ENCODE measurements at places on chromosomes 6 and 20.

DNA sequence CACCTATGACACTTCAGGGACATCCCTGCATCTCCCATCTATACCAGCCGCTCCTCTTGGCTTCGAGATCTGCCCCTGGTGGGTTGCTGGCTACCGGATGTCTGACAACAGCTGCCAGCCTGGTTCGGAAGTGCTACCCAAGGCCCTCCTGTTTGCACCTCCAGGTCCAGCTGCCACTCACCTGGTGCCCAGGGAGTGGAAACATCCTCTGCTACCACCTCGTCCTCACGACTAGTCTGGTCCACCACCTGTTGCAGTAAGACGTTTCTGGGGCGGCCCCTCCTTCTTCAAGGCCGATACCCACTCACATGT lies 8.3 kb upstream of the PCMTD2 start:
- no peak for DNase-seq

DNA sequence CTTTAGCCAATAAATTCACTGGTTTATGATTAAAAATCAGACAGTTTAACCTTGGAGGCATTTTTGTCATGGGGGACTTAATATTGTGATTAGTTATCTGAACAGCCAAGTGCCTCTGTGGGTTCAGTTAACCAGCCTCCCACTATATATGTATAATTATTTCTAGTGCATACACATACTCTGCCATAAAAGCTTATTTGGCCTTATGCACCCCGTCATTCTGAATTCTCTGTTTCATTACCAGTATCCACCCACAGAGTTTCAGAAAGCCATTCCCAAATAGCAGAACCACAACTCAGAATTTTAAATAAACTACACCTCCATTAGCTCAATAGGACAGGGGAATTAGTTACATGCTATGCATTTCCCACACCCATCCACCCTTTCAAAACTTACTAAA lies 279.7 kb downstream of the ZFAND3 start:
- no peak for DNase-seq

DNA sequence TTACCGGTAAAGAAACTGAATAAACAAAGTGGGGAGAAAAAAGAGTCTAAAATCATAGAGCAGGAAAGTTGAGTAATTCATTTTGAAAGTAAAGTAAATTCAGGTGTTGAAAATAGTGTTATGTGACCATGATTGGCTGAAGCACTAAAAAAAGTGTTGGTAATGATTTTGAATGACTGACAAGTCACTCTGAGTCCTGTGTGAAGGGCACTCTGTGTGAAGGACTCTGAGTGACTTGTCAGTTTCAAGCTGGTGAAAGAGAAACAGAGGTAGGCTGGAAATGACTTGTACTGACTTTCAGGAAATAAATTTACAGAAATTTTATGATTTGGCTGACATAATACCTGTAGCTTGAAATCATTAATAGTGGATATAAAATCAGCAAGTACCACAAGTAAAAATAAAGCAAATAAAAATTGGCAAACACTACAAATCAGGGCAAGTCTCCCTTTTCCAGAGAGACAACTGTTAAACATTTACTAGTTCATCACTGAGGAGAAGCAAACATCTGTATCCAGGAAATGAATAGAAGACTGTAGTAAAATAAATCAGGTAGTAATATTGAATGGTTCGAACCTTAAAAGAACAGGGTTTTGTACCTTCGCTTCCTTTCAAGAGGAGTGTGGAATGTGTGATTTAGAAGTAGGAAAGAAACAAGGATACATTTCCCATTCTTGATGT lies 630.6 kb downstream of the GRIK2 start:
- no peak for DNase-seq

DNA sequence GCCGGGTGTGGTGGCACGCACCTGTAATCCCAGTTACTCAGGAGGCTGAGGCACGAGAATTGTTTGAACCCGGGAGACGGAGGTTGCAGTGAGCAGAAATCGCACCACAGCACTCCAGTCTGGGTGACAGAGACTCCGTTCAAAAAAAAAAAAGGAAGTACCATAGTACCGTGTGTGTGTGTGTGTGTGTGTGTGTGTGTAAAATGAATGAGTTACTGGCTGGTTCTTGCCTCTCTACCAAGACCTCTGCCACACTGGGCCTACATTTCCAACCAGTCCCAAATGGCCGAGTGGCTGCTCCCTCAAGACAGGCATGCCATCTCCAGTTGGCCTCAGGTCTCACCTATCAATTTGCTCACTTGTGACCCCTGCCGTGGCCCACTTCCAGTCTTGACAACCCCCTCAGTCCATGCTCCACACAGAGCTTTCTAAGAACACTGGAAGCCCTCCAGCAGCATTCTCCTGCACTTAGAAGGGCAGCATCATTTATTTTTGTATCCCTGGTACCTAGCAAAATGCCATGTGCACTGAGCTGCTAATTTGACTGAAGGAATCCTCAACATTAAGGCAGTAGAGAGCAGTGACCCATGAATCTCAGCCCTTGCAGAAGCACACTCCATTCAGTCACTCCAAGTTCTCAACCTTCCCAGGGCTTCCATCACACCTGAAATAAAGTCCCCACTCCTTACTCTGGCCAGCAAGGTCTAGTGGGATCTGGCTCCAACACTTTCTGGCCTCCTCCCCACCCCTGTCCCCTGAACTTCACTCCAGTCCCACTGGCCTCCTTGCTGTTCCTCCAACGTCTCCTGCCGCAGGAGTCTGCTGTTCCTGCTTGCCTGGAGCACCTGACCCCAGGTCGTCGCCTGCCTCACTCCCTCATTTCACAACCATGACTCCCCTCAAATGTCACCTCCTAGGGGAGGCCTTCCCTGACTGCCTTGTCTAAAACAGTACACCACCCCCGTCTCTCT lies 29.9 kb downstream of the COX4I2 start:
- DNase-seq: peak; percentile 58

DNA sequence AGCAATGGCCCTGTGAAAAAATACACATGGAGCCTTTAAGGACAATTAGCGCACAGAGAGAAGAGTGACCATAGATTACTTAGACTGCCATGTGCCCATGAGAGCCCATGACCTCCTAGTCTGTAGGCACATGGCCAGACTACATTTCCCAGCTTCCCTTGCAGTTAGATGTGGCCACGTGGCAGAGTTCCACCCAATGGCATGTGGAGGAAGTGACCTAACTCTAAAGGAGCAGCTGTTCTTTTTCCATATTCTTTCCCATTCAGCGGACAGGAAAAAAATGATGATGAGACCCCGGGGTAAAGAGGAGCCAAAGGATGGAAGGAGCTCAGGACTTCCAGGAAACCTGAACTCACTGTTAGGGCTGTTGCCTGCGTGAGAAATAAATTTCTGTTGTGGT lies 116.6 kb downstream of the CBLN4 start:
- peak; percentile 22 for DNase-seq

- no peak for DNase-seq
Observed at GRCh38 chr6:140773276-140773675, 1359.4 kb upstream of the GJE1 start.

Measured in OCI-M1 (cell line).